ACHN (cell line): ENCODE measurements at places on chromosomes 7 and 10.

DNA sequence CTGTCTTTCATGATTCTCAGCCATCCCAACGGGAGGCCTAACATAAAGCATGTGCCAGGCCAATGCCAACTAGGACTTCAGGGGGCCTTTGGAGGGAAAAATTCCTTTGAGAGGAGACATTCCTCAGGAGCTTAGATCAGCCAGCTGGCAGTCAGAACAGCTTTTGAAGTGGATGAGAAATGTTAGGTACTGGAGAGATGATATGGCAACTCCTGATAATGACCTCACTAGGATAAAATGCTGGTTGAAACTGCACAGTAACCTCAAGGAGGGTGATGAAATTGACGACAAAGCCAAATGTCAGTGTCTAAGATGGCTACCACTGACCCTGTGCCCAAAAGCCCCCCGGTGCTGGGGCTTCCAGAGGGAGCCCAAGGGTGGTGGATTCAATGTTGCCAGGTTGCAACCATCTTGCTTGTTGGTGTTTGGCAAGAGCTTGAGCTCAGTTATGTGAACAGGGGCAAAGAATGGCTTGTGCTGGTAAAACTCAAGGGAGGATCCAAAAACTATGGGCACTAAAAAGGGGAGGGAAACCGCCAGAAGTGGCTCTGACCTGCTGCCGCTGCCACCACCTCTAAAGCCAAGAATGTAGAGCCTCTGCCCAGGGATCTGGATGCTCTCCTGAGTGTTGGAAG lies 121.2 kb downstream of the UBE2H start:
- peak; percentile 100 for DNase-seq

DNA sequence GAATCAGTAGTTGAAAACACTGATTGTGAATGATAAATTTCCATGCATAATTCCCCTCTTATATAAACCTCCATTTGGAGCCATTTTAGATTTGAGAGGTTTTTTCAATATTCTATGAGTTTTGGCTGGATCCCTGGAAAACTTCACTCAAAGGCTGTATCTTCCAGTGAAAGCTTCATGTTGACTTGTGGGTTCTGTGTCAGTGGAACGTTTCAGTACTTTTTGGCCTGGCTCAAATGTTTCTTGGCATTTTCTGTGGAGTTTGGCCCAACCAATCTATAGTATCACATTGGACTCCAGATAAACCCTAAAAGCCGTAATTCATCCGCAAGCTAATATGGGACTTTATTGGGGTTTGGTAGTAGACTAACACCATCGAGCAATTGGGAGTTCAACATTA lies 172.6 kb upstream of the PRPS1L1 start:
- no peak for DNase-seq

- no peak for DNase-seq
Measured at GRCh38 chr10:94210440-94211168, 152.1 kb downstream of the NOC3L start.

DNA sequence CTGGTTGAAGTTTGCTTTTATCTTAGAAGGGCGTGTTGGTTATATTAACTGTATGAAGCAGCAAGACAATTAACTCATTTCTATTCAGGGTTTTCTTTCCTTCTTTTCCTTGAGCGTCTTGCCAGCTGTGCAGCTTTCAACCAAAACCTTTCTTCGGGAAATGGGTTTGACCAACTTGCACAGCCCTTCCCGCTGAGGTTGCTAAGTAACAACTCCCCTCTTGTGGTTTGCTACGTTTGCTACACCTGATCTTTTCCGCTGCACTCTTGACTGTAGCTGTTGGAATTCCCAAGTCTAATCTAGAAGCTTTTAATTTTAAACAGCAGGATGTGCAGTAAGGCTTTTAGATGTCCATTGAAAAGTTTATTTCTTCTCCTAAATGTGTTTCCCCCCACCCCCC lies 116.9 kb downstream of the CDCA7L start:
- no peak for DNase-seq

DNA sequence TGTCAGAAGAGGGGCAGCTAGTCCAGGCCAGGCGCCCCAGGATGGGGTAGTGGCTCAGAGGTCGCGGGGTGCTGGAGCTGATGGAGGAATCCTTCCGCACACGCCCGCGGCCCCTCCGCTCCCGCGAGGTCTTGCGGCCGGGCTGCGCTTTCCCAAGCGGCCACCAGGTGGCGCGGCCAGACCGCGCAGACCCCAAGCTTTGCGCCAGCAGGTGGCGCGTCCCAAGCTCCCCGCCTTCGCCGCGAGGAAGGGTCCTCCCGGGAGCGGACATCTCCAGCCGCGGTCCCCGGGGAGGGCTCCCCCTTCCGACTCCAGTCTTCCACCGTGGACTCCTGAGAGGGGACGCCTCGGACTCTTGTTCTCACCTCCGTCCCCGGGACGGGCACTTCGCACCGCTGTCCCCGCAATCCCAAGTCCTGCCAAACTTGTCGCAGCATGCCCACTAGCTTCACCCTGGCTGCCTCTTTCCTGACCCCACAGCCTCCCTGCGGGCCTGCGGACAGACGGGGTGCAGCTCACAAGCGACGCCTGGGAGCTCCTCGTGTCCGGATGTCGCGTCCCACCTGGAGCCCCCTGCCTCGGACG lies 19.4 kb downstream of the KCNK18 start:
- peak; percentile 78 for DNase-seq

DNA sequence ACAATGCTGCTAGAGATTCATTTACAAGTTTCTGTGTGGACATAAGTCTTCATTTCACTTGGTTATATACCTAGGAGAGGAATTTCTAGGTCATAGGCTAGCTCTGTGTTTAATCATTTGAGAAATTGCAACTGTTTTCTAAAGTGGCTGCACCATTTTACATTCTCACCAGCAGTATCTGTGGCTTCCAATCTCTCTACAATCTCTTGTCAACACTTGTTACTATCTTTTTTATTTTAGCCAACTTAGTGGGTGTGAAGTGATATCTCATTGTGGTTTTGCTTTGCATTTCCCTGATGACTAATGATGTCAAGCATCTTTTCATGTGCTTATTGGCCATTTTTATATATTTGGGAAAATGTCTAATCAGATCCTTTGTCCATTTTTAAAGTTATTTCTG lies 53.0 kb upstream of the DRGX start:
- no peak for DNase-seq
